ENCODE measurements at places on chromosomes 7 and 10.

DNA sequence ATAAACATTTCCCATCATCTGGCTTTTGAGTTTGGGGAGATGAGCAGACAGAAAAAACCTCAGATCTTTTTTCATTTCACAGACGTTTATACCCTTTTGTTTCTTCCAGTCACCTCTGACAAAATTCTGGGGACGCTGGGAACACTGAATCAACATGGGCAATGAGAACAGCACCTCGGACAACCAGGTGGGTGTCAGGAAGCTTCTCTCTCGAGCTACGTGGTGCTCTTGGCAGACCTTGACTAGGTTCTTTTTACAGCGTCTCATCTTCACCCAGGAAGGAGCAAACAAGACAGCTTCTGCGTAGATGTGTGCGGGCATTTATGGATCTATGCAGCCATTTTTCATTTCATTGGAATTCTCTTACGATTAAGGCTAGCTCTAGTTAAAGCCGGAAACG is 32.9 kb downstream of the TACC2 start:
- no peak for DNase-seq

DNA sequence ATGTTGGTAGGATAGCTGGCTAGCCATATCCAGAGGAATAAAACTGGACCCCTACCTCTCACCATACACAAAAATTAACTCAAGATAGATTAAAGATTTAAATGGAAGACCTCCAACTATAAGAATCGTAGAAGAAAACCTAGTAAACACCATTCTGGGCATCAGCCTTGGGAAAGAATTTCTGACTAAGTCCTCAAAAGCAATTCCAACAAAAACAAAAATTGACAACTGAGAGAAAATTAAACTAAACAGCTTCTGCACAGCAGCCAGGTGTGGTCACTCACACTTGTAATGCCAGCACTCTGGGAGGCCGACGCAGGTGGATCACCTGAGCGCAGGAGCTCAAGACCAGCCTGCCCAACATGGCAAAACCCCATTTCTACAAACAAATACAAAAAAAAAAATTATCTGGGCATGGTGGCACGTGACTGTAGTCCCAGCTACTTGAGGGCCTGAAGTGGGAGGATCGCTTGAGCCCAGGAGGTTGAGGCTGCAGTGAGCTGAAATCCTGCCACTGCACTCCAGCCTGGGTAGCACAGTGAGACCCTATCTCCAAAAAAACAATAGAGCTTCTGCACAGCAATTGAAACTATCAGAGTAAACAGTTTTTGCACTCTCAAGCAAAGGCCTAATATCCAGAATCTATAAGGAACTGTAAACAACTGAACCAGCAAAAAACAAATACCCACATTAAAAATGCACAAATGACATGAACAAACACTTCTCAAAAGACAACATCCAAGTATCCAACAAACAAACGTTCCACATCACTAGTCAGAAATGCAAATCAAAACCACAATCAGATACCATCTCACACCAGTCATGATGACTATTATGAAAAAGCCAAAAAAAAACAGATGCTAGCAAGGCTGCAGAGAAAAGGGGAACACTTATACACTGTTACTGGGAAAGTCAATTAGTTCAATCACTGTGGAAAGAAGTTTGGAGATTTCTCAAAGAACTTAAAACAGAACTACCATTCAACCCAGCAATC is 4.8 kb downstream of the CRPPA start:
- no peak for DNase-seq

DNA sequence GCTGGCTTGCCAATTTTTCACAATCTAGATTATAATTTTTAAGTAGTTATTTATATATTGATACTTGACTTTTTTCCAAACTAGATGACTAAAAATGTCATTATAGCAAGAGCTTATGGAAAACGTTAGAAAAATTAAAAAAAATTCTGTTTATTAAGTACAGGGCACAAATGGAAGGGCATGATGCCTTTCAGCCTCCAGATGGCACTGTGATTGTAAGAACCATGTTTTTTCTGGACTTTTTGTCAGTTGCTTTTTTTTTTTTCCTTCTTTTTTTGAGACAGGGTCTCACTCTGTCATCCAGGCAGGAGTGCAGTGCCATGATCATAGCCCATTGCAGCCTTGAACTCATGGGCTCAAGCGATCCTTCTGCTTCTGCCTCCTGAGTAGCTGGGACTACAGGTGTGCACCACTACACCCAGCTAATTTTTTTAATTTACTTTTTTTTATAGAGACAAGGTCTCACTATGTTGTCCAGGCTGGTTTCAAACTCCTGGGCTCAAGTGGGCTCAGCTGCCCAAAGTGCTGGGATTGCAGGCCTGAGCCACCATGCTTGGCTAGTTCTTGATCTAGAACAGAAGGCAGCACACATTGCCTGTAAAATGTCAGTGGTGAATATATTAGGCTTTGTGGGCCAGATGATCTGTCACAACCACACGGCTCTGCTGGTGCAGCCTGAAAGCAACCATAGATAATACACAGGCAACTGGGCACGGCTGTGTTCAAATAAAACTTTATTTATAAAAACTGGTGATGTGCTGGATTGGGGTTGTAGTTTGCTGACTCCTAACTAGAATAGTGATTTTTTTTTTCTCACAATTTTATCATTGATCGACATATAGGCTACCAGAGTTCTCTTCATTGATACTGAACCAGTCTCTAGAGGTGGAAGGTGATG is 27.4 kb downstream of the UCMA start:
- no peak for DNase-seq

DNA sequence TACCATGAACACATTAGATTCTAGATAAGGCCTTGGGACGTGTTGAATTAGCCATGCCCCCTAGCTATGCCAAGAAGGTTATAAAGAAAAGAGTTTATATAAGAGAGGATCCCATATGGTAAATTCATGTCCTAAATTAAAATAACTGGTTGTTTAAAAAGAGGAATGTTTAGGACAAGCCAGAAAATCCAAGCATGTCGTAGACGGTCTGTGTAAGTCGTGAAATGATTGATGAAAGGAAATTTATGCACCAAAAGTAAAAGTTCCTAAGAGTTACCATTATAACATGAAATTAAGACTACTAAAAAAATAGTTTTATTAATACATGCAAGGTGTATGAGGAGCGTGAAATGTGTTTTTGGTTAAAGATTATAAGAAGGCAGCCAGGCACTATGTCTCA is 624.9 kb downstream of the ARL4A start:
- no peak for DNase-seq

DNA sequence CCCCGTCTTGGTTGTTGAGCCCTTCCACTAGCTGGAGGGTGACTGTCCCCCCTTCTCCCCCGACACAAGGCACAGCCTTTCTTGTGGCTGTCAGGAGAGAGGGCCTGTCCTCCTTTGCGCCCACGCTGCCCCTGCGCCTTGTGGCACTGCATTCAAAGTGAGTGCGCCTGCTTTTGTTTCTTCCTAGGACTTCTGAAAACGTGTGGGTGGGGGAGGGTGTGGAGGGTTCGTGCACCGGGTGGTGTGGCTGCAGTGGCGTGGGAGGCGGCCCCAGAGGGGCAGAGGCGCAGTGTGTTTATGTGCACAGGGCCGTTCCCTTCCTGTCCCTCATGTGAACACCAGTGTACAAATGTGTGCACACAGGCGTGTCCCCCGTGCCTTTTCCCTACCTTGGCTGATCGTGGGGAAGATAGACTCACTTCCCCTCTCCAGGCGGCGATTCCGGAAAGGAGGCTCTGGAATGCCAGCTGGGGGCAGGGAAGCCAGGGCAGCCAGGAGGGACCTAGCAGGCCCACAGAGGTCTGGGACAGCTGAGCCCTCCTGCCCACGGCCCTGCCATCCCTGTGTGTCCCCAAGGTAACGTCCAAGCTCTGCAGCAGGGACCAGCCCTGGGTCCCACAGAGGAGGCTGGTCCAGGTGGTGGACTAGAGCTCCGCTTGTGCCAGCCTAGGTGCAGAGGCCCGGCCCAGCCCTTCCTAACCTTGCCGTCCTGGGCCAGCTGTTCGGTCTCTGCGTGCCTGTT is 88.8 kb downstream of the LHPP start:
- no peak for DNase-seq

DNA sequence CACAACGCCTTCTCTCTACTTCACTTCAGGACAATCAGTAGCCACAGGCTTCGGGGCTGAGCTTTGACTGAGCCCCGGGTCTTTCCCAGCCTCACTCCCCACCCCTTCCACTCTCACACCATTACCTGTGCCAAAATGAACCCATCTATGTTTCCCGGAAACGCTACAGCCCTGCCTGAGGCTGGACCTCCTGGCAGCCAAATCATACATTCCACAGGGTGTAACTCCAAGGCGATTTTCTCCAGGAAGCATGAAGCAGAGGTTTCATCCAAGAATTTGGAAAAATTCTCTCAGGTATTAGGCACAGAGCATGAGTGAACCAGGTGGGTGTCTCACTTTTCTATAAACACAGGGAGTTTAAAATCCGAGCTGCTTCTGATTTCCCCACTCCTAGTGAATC is 286.3 kb downstream of the TNS3 start:
- DNase-seq, result no peak

GRCh38 chr10:5023177-5023805 is 19.6 kb upstream of the AKR1C2 start:
- no peak for DNase-seq

- DNase-seq, result no peak
These were observed 57.5 kb upstream of the SP4 start for GRCh38 chr7:21370283-21370982.

- no peak for DNase-seq
These were observed 143.0 kb upstream of the HPS1 start for GRCh38 chr10:98589691-98590090.

GRCh38 chr10:129027906-129028305 is 439.1 kb upstream of the MGMT start:
- no peak for DNase-seq

All from activated CD4-positive, alpha-beta T cell treated with anti-CD3 and anti-CD28 coated beads, Interleukin-10, Interleukin-2, amounts not matched to agents 100 ng/mL and 50 ng/mL, durations not matched to agents 16 hours and 8 hours (primary cell).